ENCODE measurements at places on chromosomes 5 and 9.

- DNase-seq, result no peak
Measured at GRCh38 chr9:21056931-21057330, 20.8 kb downstream of the IFNB1 start.

DNA sequence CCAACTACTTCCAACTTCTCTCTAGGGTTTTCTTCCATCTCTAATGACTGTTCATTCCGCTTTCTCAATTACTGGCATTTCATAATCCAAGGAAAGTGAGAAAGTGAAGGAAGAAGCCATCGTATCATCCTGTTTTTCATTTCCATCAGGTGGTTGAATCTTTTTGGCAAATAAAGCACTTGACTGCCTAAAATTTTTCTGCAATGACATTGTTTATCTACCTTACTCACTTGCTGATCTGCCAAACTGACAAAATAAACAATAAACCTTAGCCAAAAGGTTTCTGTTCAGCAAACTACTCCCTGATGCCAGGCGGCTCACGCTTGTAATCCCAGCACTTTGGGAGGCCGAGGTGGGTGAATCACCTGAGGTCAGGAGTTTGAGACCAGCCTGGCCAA lies 18.4 kb downstream of the FNBP1 start:
- DNase-seq, result no peak

DNA sequence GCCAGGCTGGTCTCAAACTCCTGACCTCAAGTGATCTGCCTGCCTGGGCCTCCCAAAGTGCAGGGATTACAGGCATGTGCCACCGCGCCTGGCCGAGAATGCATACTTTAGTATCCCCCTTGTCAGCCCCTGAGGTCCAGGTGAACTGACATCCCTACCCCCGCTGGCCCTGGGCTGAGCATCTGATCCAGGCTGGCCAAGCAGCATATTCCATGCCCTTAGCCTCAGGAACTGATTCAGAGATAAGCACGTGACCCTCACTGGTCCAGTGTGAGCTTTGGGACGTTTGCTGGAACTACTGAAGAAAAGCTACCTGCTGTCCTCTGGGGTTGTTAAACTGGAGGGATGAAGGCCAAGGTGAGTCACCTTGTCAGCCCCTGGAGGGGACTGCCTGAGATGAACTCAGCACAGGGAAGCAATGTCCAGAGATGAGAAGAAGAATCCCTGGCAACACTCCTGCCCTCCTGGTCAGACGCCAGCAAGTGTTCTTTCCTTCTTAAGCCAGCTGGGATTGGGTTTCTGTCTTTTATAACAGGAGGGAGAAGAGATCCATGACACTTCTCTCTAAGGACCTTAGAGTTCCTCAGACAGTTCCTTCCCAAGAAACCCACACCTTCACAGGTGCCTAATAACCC lies 59.1 kb upstream of the FBXW11 start:
- DNase-seq, result no peak

DNA sequence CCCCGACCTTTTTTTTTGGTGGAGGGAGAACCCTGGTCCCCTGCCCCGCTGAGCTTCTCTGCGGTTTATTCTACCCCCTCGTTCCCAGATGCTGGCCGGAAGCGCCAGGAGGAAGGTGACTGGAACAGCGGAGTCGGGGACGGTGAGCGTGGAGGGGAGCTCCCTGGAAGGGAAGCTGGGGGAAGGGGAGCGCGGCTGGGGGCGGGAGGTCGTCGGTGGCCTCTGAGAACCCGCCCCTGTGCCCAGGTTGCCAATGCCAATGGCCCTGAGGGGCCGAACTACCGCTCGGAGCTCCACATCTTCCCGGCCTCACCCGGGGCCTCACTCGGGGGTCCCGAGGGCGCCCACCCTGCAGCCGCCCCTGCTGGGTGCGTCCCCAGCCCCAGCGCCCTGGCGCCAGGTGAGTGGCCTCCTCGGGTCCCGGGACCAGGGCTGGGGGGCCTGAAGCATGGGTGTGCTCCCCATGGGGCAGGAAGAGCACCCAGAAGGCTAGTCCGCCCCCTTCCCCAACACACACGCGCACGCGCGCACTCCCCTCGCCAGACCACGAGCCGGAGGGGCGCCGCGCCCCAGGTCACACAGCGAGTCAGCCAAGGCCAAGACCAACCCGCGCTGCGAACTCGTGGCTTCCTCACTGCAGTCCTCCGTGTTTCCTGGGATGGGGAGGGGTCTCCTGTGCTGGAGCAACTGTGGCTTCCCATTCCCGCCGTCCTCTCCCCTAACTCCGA lies 10.6 kb downstream of the MYOZ3 start:
- DNase-seq, result no peak

DNA sequence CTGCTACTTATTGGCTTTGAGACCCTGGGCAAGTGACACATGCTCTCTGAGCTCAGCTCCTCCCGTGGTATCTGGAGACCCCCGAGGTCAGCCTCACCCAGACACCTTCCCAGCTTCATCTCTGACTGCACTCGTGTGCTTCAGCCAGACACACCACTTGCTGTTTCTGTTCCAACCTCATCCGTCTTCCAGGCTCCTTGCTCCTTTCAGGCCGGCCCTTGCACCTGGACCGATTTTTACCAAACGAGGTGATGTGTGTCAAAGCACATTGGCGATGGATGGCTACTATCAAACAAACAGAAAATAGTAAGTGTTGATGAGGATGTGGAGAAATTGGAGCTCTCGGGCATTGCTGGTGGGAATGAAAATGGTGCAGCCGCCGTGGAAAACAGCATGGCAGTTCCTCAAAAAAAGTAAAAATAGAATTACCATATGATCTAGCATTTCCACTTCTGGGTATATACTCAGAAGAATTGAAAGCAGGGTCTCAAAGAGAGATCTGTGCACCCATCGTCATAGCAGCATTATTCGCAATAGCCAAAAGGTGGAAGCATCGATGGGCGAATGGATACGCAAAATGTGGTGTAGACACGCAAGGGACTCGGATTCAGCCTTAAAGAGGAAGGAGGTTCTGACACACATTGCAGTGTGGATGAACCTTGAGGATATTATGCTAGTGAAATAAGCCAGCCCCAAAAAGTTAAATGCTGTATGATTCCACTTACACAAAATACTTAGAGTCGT lies 96.1 kb upstream of the IER5L start:
- DNase-seq, result no peak

DNA sequence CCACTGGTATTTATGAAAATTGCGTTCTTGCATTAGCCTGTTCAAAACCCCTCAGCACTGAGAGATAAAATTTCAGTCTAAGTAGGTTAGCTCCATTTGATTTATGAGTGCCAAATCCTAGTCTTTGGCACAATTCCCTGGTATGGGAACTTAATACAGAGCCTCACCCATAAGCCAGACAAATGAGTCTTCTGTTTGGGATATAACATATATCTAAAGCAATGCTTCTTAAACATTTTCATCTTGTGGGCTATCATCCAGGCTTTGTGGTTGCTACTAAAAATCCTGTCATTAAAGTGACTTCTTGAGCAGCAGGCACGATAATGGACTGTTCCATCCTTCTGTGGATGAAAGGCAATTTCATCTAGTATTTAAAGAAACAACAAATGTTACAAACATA lies 419.5 kb upstream of the ACTBL2 start:
- no peak for DNase-seq

GRCh38 chr9:123947326-123947725 lies 17.4 kb upstream of the DENND1A start:
- no peak for DNase-seq

DNA sequence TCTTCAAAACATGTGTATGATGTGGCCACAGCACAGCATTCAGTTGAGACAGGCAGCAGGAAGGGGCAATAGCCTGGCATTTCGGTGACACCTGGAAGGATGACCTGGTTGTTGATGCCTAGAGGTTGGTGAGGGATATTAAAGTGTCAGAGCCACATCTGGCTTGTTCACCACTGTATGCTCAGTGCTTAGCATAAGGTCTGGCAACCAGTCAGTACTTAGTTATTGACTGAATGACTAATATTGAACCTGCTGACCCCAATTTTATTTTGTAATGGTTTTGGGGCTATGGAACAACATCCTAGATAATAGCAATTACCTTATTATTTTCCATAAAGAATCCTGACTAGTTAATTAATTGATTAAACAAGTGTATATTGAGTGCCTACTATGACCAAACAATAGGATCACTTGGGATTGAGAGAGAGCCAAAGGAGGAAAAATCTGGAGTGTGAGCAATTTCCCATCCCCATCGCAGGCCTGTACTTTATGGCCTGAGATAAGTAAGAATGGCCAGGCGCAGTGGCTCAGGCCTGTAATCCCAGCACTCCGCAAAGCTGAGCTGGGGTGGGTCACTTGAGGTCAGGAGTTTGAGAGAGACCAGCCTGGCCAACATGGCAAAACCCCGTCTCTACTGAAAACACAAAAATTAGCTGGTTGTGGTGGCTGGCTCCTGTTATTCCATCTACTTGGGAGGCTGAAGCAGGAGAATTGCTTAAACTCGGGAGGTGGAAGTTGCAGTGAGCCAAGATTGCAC lies 85.4 kb upstream of the PLPP1 start:
- no peak for DNase-seq

DNA sequence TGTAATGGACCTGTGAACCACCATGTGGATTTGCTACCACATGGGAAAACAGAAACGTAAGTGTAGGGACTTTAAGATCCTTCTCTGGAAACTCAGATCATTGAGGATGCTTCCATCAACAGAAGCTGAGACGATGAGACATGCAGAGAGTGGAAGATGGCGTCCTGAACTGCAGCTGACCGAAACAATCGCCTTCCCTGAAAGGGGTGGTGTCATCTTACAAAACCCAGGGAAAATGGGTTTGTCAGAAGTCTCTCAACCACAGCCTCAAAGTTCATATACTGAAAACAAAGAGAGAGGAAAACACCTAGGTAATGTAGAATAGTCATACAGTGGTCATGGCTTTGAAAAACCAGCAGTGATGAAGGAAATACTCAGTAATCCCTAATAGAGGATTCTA lies 6.6 kb upstream of the PTPN3 start:
- no peak for DNase-seq

DNA sequence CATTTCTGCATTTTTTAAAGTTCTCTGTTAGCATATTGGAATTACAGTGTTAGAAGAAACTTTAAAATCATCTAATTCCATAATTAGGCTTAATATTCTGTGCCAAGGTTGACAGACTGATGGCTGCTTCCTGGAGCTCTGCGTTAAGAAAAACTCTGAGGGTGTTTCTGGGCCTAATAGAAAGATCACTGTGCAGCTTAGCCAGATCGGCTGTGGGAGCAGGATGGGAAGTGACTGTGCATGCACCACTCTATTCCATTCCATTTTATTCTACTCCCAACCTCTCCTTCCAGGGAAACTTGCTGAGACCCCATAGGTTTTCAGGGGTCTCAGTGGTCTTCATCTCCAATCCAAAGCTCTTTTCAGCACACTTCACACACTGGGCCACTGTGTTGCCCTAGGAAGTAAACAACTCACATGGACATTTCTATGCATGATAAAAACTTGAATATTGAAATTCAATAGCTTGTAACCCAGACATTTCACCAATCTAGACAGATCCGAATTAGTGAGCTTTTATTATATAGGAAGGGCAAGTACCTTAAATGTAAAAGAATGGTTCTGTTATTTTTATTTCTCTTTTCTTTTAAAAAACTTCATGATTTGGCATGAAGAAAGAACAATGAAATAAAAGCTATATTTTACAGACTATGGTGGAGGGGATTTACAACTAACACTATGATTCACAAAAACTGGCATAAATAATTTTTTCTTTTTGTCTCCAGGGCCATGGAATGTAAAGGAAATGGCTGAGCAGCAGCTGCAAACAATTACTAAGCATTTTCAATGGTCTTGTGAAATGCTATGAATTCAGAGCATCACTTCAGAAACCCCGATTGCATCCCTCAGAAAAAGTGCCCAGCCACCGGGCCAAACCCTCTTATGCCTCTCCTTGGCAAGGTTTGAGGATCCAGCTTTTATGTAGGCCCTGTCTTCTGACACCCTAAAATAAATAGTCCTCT lies 51.4 kb upstream of the DAB2 start:
- DNase-seq, result no peak

DNA sequence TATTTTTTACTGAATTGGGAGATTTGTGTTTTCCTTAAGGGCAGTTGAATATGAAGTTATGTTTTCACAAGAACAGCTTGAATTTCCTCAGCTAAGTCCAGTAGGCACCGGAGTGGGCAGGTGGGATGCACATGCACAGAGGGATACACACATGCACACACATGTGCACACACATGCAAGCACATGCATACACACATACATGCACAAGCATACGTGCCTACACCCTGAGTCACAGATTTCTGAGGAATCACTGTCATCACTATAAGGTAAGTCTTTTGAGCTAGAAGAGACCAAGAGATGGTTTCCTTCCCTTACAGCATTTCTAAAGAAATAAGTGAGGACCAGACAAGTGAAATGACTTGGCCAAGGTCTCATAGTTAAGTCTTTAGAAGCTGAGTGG lies 8.7 kb downstream of the ENTREP1 start:
- no peak for DNase-seq

- no peak for DNase-seq
Measured at GRCh38 chr5:76365561-76365960, 37.5 kb upstream of the IQGAP2 start.

Measured in effector memory CD8-positive, alpha-beta T cell (primary cell).